Placental epithelial cell (primary cell): ENCODE measurements at places on chromosomes 5 and 9. TPM values are rescaled to one million over a fixed set of nuclear protein-coding genes. Genes with fewer than 3 reads are reported as not detected.

KCNV2 gene
- total RNA-seq, result not detected in 2 replicates

HAPLN1 gene
- total RNA-seq, result not detected in 2 replicates

F2R gene
- total RNA-seq, result 0.11 and 0.39 TPM in 2 replicates

SPATA31D4 gene
- not detected in 2 replicates for total RNA-seq

FSD1L gene
- 1.2 and 3.6 TPM in 2 replicates for total RNA-seq

LCN9 gene
- total RNA-seq, result not detected in 2 replicates

DNLZ gene
- 11.0 and 14.3 TPM in 2 replicates for total RNA-seq

FGD3 gene
- total RNA-seq, result 2.0 and 2.7 TPM in 2 replicates

STX17 gene
- 23.4 and 23.9 TPM in 2 replicates for total RNA-seq
